NCI-H2171 (cell line): ENCODE measurements at places on chromosomes 3 and 15.

DNA sequence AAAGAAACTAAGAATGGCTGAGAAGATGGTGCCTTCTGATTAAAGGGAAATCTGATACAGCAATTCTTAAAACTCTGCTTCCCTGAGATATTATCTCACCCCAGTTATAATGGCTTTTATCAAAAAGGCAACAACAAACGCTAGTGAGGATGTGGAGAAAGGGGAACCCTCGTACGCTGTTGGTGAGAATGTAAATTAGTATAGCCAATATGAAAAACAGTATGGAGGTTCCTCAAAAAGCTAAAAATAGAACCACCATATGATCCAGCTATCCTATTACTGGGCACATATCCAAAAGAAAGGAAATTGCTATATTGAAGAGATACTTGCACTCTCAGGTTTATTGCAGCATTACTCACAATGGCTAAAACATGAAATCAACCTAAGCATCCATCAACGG, 65.1 kb downstream of the GOLIM4 start:
- DNase-seq: peak; percentile 75

GRCh38 chr3:463252-464192, 267.0 kb downstream of the CHL1 start:
- peak; percentile 23 for DNase-seq

- DNase-seq: no peak
Observed at GRCh38 chr3:154759966-154760365, 320.2 kb upstream of the MME start.

DNA sequence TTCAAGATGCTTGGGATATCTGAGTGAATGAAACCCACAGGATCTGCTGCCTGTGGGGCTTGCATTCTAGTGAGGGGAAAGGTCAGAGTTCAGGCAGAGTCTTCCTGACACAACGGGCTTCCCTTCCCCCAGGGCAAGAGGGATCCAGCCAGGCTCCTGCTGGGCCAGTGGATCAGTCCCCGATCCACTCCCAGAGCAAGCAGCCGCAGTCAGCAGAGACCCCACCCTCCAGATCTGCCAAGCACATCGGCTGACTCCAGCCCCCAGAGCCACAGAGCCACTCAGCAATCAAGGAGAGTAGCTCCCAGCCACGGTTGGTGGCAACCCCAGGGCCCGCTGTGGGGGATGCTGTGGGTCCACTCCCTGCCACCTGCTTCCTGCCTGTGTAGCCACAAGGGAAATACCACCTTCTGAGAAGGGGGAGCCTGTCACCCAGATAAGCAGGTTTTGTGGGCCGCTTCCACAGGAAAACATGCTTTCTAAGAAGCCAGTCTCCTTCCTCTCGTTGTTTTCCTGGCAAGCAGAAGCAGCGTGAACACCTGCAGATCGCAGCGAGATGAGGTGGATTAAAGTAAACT, 44.9 kb downstream of the CPN2 start:
- no peak for DNase-seq

GRCh38 chr3:127776347-127776746, 46.0 kb downstream of the MGLL start:
- DNase-seq: no peak

- DNase-seq: no peak
Observed at GRCh38 chr3:70849911-70850699, 537.7 kb upstream of the MDFIC2 start.

DNA sequence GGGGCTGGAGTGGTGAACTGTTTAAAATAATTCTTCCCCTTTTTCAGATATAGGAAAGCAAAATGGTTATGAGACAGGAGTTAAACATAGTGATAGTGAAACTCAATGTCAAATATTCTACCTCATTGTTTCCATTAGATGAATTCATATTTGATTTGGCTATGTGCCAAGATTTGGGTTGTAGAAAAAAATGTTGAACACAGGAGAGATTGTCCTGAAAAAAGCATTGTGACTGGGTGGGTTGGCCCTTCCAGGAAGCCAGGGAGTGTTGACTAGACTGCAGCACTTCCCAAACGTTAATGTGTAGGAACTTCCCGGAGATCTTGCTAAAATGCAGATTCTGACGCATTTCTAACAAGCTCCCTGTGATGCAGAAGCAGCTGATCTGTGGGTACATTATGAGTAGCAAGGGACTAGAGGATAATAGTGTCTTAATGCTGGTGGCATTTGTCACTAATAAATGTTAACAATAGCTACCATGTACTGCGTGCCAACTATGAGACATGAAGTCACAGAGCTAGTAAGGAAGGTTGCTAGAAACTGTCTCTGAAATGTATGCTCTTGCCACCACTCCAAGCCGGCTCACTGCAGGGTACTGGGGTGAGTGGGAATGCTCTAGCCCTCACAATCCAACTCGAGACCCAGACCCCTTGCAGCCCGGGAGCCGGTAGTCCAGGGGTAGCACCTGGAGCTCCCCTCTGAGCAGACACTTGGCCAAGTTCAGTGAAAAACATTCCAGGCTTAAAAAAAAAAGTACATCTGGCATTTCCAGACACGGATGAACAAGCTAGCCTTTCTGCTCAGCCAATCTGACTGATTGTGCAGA, 120.6 kb downstream of the CD47 start:
- peak; percentile 69 for DNase-seq

DNA sequence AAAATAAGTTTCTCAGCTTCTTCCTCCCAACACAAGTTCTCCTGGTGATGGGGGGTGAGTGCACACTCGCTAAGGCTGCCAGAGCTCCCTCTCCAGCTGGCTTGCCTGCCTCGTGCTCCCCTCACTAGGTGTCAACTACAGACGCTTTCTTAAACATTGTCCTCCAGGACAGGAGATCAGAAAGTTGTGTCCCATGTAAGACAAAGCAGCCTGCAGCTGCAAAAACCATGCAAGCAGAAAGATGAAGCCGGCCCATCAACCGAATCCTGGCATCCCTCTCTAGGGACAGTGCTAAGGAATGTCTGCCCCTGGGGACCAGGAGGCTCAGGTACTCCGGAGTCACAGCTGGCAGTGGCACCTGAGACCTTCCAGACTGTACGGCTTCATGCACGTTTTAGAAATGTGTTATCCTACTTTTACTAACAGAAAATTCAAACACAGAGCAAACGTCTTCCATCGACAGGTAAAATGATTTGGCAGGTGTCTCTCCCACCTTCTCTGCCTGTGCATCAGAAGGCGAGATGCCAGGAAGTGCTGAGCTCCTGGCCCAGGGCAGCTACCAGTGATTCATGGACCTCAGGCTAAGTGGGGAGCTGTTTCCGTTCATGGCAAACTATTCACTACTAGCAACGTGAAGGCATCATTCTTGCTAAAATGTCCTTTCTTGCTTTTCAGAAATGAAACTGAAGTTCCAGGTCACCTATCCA, 246.1 kb downstream of the ADAMTS17 start:
- no peak for DNase-seq

GRCh38 chr3:51559961-51560360, 21.4 kb downstream of the RAD54L2 start:
- DNase-seq: no peak

- peak; percentile 52 for DNase-seq
Observed at GRCh38 chr15:65868546-65869125, 655 bp upstream of the RAB11A start.

DNA sequence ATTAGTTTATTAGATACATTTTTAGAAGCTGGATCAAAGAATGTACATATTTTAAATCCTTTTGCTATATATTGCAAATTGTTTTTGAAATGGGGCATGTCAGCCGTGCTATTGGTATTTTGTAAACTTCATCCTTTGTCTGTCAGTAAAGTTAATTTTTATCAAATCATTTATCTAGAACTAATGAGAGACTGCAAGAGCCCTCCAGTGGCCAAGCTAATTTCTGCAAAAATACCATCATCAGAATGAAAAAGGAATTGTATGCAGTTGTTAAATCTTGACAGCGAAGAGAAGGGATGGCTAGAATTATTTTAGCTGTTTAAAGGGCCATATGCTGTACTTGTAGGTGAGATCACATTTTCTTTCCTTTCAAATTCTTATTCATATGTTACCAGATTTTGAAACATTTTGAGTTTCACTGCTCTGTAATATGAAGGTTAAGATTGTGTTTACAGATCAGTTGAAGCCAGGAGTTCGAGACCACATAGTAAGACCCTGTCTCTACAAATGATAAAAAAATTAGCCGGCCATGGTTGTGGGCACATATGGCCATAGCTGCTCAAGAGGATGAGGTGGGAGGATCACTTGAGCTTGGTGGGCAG, 8.1 kb upstream of the CLDN11 start:
- peak; percentile 17 for DNase-seq

DNA sequence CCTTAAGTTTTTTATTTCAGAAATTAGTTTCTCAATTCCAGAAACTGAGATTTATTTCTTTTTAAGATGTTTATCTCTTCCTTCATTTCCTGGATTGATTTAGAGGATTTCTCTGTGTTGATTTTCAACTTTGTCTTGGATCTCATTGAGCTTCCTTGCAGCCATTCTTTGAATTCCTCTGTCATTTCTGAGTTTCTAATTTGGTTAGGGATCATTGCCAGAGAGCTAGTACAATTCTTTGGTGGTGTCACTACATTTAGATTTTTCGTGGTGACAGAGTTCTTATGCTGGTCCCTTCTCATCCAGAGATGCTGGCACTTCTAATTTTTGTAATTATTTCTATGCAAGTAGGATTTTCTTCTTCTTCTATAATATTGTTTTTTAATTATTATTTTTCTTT, 691.1 kb upstream of the NAALADL2 start:
- DNase-seq: no peak

GRCh38 chr3:132657869-132658747, 1.5 kb downstream of the ACAD11 start:
- no peak for DNase-seq

DNA sequence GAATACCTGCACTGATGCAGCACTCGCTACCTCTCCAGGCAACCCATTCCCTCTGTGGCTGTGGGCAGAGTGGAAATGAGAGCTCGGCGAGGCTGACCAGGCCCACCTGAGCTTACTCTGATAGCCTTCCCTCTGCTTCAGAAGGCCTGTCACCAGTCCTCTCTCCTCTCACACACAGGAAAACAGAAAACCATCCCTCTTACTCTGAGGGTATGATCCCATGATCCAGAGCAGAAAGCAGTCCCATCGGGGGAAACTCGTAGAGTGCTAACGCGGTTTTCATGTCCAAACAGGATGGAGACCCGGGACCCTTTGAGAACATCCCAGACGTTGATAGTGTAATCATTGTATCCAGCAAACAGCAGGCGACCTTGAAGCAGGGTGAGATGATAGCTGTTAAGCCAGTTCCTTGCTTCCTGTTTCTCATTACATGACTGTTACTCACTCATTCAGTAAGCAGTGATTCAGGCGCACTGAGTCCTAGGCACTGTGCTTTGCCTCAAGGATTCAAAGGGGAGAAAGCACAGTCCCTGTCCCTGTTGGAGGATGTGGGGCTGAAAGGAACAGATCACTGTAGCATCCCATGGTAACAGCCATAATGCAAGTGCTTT, 11.8 kb upstream of the BCL2L10 start:
- no peak for DNase-seq

GRCh38 chr15:95996494-95996893, 334.0 kb upstream of the NR2F2 start:
- DNase-seq: no peak

GRCh38 chr3:81871358-81872155, 110.1 kb upstream of the GBE1 start:
- DNase-seq: no peak

- no peak for DNase-seq
Observed at GRCh38 chr3:188432802-188433520, 279.0 kb downstream of the LPP start.

GRCh38 chr15:35068846-35069475, 16.1 kb downstream of the NANOGP8 start:
- DNase-seq: no peak

DNA sequence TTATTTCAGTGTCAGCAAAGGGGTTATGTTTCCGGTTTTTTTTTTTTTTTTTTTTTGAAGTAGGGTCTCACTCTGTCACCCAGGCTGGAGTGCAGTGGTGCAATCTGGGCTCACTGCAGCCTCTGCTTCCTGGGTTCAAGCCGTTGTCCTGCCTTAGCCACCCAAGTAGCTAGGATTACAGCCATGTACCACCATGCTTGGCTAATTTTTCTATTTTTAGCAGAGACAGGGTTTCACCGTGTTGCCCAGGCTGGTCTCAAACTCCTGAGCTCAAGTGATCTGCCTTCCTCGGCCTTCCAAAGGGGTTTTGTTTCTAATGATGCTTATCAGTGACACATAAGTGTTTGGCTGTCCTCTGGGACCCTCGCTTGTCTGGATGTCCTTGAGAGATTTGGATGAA, 235.7 kb upstream of the C2CD4B start:
- DNase-seq: no peak

DNA sequence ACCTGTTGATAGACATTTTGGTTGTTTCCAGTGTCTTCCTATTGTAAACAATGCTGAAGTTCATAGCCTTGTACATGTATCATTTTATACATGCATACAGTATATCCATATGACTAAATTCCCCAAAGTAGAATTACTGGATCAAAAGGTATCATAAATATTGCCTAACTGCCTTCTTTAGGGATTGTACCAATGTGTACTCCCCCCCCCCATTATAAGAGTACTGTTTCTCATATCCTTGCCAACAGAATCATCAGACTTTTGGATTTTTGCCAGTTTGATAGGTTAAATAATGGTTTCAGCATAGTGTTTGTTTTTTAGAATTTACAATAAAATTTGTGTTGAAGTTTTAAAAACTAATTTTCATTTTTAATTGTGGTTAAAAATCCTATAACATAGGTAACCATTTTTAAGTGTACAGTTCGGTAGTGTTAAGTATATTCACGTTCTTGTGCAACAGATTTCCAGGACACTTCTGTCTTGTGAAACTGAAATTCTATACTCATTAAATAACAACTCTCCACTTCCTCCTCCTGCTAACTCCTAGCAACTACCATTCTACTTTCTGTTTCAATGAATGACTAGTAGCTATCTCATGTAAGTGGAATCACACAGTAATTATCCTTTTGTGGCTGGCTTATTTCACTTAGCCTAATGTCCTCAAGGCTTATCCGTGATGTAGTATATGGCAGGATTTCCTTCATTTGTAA, 30.8 kb upstream of the MAP3K13 start:
- peak; percentile 57 for DNase-seq

- no peak for DNase-seq
Observed at GRCh38 chr3:85455561-85456200, 496.9 kb downstream of the CADM2 start.

GRCh38 chr15:81007428-81008064, 6.8 kb downstream of the TLNRD1 start:
- no peak for DNase-seq

- DNase-seq: no peak
Observed at GRCh38 chr15:66834881-66835878, 133.1 kb downstream of the SMAD6 start.

DNA sequence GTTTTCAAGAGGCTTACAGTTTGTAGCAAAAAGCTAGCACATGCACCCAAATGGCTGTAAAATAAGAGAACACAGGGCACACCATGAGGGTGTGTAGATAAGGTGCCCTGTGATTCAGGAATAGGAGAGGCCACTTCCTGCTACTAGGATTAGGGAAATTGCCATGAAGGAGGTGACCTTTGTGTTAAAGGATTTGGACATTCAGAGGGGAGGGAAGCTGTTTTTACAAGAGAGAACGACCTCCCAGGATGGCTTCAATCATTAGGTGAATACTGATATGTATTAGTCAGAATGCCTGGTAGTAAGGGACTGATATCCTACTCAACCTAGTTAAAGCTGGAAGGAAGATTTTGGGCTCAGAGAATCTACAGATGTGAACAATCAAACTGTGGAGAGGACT, 35.7 kb upstream of the ABHD17C start:
- no peak for DNase-seq
